Stimulated activated CD4-positive, alpha-beta T cell treated with anti-CD3 and anti-CD28 coated beads, TNF-alpha, amount 100 ng/mL, for 4 hours (primary cell): ENCODE measurements at places on chromosomes 16 and 17.

- no peak for DNase-seq
These were observed at the start of gene SLFN12L for GRCh38 chr17:35537601-35538141. TSS of gene SLFN12L (minus strand) at chr17:35537678. CDS start at chr17:35522364, 15,314 bp downstream.

- DNase-seq, result no peak
These were observed 8.7 kb upstream of the SYNGR2 start for GRCh38 chr17:78159575-78160158.

DNA sequence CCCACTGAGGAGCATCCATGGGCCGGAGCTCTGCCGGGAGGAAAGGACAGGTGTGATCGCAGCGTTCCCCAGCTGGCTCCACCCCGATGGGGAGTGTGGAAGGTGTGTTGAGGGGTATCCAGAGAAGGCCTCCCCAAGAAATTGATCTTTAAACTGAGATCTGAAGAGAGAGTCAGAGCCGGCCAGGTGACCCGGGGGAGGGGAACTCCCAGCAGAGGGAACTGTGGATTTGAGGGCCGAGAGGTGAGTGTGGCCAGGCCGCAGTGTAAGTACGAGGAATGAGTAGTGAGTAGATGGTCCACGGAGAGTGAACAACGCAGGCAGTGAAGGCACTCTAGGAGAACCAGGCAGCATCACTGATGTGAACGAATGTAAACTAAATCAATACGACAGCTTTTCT, 80.2 kb downstream of the RPTOR start:
- DNase-seq, result no peak

DNA sequence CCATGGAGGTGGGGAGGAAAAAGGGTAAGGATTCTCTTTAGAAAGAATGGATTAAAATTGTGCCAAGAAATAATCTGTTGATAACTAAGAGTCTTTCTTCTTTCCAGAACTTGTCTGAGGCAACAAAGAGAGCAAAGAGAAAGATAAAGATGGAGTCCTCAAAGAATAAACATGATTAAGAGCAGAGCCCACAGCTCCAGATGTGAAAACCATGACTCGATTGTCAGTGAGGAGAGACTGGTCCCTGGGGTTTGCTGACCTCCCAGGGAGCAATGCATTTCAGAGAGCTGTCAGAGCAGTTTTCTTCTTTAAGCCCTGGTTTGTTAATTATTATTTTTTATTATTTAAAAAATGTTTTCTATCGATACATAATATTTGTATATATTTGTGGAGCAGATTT, 74.6 kb downstream of the TMEM100 start:
- no peak for DNase-seq

DNA sequence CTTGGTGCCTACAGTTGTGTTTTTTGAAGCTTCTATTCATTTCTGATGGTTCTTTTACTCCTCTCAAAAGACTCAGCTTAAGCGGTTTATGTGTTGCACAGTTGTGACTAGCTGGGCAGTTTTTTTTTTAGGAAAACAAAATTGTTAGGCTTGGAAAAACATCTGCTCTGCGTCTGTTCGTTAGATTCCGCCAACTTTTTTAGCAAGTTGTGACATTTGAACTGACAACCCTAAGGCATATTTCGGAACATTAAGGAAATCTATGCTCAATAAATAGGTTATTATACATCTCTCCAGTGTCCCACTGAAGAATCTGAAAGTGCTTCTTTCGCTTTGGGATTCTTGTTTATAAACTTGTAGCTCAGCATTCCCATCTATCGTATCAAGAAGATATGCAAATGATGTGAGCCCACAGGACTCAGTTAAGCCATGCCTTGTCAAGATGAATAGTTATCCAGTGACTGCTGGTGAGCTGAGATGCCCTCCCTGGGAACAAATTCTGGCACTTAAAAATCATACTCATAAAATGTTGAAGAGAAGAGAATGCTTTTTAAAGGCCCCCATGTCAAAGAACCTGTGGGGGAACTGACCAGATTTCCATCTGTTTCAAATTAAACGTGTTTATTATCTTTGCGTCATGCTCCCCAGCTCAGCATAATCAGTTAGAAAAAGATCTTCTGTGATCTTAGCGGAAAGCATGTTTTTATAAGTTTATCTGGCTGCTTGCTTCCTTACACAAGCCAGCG, 109.0 kb upstream of the FAM20A start:
- no peak for DNase-seq

- DNase-seq, result no peak
These were observed 6.2 kb downstream of the NME1 start for GRCh38 chr17:51159604-51160003.

DNA sequence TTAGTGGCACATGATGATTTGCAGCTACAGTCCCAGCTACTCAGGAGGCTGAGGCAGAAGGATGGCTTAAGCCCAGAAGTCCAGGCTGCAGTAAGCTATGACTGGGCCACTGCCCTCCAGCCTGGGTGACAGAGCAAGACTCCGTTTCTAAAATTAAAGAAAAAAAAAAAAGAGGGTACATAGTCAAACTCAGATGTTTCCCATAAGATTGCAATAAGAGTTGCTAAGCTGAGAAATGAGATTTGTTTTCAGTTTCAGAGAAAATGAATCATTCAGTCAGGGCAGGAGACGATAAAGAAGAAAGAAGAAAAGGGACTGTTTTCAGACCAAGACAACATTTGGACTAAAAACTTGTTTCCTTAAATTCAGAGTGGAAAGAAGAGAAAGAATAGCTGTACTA, 30.2 kb upstream of the PHLPP2 start:
- no peak for DNase-seq

GRCh38 chr16:48188449-48189102, 32.8 kb upstream of the ABCC12 start:
- no peak for DNase-seq

DNA sequence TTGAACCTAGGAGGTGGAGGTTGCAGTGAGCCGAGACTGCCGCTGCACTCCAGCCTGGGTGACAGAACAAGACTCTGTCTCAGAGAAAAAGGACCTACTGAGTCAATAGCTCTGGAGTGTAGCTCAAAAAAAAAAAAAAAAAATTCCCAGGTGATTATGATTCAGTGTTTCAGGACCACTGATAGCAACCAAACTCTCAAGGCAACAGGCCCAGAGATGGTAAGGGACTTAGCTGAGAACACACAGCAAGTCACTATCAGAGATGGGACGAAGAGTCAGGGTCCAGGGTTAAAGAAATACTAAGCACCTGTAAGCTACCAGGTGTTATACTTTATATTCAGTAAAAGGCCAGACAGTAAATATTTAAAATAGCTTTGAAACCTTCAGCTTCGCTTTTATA, 335.3 kb downstream of the XYLT1 start:
- DNase-seq, result no peak

DNA sequence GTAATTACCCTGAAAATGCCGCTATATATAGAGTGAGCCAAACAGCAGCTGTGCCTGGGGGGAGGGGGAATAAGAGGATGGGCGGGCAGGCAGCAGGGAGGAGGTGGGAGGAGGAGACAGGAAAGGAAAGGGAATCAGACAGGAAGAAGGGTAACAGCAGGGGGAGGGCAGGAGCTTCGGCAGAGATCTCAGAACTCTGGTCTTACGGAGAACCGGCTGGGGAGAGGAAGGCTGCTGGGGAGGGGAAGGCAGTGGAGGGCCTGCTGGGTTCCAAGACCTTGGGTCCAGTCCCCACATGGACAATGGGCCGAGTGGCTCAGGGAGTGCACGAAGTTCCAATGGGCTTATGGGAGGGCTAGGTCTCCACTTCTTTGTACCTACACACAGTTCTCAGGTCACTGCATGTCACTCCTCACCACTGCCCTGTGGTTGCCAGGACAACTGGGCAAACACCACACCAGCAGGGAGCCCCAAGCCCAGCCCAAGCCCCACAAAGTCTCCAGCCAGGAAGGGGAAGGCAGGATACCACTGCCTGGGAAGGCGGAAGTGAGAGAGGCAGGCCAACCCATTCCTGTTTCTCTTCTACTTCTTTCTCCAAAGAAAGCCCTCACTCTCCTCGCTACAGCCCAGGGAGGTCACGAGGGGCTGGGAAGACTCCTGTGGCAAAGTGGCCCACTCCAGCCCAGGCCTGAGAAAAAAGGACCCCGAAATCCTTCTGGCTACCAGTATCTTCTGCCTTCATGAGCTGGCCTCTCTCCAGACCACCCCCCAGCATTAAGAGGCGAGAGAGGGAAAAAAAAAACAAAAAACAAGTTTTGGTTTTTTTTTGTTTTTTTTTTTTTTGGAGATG, 25.3 kb downstream of the G6PC3 start:
- DNase-seq, result no peak

DNA sequence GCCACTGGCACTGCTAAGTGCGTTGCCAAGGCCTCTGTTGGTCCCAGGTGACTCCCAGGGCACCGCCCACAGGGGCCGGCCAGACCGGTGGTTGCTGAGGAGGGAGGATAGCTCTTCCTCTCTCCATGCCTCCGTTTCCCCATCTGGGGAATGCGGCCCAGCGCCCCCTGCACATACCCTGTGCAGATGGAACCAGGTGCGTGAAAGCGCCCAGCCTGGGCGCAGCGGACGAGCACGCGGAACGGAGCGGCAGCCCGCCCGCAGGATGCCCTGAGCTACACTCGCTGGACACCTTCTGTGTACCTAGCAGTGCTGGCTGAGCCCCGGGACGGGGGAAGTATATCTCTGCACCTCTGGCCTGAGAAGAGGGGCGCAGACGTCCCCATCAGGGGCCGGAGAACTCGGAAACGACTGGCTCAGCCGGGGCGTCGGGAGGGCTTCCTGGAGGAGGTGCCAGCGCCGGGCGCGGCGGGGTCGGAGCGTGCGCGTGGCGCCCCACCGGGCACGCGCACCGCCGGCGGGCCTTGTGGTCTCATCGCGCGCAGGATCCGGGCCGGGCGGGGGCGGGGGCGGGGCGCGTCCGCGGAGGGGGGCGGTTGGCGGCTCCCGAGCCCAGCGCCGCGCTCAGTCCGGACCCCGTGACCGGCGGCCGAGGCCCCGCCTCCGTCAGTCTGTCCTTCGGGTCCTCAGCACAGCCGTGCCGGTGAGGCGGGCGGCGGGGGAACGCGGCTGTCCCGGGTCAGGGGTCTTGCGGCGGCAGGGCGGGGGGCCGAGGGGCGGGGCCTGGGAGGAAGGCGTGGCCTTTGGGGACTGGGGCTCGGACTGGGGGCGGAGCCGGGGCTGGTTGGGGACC, at the start of the genes CCDC78 and HAGHL:
CCDC78 (minus strand) TSS at position 6 of the 853 bp plus-strand sequence. CDS start 76 bp downstream, outside the sequence.
HAGHL (plus strand) TSS at position 669 of the 853 bp plus-strand sequence. CDS start 404 bp downstream, outside the sequence.
- DNase-seq, result no peak

GRCh38 chr17:51618476-51618875, 358.1 kb downstream of the UTP18 start:
- no peak for DNase-seq

DNA sequence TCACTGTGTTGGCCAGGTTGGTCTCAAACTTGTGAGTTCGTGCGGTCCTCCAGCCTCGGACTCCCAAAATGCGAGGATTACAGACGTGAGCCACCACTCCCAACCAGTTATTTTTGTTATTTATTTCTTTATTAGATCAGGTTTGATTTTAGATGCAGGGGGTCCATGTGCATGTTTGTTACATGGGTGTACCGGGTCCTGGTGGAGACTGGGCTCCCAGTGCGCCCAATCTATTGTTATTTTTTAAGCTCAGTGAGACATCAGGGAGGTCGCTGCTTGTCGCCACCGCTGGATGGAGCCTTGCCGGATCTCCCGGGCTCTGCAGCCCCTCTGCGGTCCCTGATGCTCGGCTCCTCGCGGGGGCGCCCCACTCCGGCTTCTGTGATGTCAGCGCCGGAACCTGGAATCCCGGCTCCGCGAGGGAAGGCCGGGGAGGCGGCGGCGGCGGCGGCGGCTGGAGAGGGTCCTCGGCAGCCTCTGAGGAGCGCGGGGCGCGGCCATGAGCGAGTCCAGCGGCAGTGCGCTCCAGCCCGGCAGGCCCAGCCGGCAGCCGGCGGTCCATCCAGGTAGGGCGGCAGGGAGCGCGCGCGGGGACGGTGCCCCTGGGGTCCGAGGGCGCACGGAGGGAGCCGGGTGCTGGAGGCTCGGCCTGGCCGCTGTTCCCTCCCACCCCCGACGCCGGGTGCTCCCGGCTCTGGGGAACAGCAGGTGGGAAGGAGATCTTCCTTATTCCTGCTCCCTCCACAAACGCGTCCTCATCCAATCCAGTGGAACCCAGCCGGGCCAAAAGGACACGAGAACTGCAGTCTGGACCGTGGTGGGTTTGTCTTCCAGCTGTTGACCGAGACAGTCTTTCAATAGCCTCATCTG, at the start of gene TMC7:
TMC7 (plus strand) TSS at position 370 of the 870 bp plus-strand sequence; CDS start at position 500, 130 bp downstream.
- DNase-seq, result no peak

DNA sequence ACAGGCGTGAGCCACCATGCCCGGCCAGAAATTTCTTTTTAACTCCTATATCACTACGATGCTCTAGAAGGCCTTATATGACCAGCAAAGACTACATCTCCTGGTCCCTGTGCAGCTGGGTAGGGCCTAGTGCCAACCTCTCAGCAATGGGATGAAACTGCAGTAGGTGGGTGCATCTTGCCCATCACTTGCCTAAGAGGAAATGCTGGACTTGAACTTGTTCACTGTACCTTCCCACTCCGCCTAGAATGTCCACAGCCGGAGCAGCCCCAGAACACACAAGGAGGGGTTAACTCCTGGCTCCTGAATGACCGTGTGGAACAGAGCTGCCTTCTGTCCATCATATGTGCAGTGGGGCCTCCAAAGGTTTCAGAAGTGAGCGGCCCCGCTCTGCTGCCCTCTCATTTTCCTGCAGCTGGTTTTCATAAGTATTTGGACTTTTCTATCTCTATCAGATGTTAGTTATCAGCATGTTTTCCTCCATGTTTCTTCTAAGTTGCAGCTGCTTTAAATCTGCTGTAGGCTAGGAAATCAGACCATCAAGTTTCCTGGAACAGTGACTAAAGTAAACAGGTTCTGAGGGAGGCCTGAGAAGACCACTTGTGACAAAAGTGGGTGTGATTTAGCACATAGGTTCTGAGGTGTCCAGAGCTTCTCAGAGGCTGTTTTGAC, 52.5 kb downstream of the WSB1 start:
- DNase-seq, result no peak

- DNase-seq, result no peak
These were observed 1313.7 kb upstream of the CDH8 start for GRCh38 chr16:63349961-63350360.

DNA sequence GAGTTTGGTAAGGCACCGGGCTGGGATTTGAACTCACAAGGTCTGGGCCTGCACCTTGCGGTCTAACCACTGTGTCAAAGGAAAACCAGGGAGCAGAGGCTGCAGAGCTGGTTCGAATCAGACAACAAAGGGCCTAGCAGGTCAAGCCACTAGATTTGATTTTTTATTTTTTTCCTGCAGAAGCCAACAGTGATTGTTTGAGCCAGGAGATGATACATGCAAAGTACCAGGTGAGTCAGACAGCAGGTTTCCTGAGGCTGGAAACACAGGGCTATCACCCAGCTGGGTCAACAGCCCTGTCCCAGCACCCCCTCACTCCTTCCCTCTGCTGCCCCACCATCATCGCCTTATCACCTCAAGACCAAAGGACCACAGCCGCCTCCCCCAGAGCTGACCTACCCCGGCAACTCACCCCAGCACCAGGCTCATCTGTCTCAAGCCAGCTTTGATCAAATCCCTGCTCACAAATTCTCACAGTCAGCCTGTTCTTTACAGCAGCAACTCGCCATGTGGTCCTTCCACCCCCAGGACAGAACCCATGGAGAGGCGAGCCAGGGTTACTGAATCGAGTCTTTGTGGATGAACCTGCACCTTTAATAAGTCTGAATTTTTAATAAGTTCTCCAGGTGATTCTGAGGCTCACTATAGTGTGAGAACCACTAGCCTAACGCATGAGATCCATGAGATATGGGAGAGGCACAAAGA, 13.0 kb upstream of the KRT19 start:
- DNase-seq, result no peak

- DNase-seq, result no peak
These were observed 30.0 kb downstream of the IL21R start for GRCh38 chr16:27431773-27432532.
